ENCODE measurements at places on chromosomes 3 and 15.
A peak's percentile ranks its signal among the peaks of the same experiment; 100 is the strongest.

DNA sequence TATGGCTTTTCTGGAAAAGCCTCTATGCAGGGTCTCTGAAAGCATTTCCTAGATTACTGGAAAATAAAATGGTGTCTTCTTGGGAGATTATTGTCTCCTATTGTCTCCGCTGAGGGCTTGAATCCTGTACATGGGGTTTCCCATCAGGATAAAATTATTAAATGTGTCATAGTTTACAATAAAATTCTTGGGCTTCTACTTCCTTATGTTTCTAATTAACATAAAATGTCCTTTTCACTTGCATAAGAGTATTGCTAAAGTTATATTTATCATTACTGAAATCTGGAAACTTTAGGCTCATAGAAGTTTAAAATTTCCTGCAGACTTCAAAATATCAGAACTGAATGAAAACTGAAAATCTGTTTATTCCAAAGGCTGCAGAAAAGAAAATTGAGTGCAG, 595.5 kb upstream of the AGTR1 start:
- no peak for DNase-seq

DNA sequence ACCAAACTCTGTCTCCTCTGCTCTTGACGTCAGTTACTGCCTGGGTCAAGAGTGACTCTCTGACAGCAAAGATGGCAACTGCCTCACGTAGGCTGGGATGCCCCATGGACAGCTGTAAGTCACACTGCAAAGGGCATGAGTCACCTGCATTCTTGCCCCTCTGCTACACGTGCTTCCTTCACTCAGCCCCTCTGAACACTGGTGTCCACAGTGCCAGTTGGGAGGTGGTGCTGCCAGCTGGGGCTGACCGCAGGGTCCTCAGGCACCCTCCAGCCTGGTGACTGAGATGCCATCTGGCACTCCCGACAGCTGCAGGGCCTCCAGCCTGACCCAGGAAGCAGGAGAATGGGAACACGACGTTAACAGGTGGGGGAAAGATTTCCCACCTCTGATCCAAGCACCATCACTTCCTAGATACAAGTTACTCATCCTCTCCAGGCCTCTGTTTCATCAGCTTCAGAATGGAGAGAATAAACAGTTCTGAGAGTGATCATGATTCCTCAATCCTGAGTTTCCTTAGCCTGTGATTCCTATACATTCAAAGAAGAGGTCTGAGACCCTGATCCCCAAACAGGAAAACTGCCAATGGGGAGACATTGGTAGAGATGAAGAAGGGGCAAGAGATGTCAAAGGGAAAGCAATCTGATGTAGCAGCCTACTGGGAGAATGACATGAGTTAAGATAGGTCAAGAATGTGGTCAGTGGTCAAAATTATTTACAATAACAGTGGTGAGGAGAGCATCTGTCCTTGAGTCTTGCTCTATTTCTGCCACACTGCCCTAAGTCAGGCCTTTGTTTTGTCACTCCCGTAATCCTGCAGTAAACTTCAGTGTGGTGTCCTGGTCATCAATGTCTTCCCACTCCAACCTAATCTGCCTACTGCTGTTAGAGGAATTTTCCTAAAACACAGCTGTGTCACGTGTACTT, 86.1 kb upstream of the BCL6 start:
- DNase-seq, result peak; percentile 45

DNA sequence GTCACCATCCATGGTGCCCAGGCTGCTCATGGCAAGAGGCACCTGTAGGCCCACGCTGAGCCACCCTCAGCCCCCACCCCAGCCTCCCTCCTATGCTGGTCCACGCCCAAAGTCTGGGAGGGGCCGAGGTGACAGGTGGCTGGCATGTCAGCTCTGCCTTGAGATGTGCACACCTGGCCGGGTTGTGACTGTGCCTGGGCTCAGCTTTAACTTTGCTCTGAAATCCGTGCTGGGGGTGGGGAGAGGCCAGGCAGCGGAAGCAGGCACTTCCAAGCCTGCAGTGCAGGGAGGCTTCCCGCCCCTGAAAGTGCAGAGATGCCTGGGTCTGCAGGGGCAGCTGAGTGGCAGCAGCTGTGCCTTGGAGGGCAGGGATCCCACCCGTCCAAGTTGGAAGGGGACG, 1124.8 kb downstream of the SI start:
- DNase-seq, result no peak

GRCh38 chr15:38849046-38849445, 284.4 kb upstream of the RASGRP1 start:
- DNase-seq, result no peak

DNA sequence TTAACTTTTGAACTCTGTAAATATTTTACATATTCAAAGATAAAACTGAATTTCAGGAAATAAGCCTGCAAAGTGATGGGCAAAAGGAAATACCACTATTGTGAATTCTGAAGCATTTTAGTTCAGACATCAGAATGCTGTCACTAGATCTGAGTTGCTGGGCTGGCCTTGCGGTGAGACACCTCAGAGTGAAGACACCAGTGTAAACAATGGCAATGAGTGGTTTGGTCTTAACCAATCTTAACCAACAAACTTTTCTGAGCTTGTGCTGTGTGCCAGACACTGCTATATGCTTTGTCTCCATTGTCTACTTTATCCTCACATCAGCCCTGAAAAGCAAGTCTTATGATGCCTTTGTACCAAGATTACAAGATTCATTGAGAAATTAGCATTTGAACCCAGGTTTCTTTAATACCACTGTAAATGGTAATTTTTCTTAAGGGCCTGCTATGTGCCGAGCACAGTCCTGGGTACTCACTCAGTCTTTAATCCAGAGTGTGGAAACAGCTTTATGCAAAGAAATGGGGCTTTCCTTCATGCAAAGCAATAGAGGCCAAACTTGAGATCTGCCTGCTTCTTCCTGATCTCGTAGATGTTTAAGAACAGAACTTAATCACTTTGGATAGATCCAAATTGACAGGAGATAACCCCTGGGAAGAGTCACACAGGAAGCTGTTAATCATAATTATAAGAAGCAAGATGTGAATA, 55.0 kb downstream of the TMEM39A start:
- no peak for DNase-seq

Measured in amniotic epithelial cell (primary cell).